ENCODE measurements at places on chromosomes 6 and 20.
A peak's percentile ranks its signal among the peaks of the same experiment; 100 is the strongest.

DNA sequence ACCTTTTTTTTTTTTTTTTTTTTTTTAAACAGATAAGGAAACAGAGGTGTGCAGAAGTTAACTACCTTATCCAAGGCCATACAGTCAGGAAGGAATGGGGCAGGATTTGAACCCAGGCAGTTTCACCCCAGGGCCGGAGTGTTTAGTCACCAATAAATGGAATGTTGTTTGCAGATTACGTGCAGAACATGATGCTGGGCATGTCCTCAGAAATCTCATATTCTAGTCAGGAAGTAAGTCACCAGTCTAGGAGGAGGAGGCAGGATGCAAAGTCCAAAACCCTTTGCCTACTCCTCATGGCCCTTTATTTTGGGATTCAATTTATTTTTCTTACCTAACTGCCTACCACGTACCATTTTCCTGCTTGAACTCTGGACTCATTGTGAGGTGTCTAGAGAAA lies 57.1 kb upstream of the LRRC1 start:
- no peaks in the 10 kb centered on the region for H3K36me3 ChIP-seq
- peak overlapping the region; percentile 83 for H3K27ac ChIP-seq
- no peaks in the 10 kb centered on the region for H3K27me3 ChIP-seq
- DNase-seq: no peak
- H3K4me3 ChIP-seq: no peak overlapping the region
- peaks cover 83% of the 10 kb centered on the region for H3K4me1 ChIP-seq

DNA sequence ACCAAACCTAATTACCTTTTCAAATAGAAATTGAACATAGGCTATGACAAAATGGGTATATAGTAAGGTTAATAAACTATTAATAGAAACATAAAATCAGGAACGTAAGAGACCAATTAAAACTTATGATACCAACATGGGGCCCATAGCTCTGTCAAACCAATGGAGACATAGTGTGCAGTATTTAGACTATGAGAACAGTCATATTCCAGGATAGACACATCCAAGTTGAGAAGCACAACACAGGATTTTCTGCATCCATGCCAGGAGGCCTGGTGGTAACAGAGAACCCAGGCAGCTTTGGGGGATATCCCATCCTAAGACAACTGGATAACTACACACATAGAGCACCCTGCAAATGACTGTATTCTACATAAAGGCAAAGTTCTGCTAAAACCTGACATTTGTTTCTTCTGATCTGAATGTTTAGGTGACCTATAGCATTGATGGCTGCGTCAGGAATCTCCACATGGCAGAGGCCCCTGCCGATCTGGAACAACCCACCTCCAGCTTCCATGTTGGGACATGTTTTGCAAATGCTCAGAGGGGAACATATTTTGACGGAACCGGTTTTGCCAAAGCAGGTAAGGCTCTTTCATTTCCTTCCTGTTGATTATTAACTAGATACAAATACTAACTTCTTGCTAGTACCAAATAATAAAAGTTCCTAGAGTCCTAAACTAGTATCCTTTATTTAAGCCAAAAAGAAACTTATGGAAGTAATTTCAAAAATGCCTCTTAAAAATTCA lies 202.7 kb downstream of the ARHGAP18 start:
- H3K27ac ChIP-seq: peak overlapping the region; percentile 21
- peaks cover 18% of the 10 kb centered on the region for H3K4me1 ChIP-seq
- peak; percentile 58 for DNase-seq
- H3K4me3 ChIP-seq: no peak overlapping the region
- no peaks in the 10 kb centered on the region for H3K36me3 ChIP-seq

- H3K4me3 ChIP-seq: no peak overlapping the region
- peaks cover 22% of the 10 kb centered on the region for H3K4me1 ChIP-seq
- no peaks in the 10 kb centered on the region for H3K27me3 ChIP-seq
- peak overlapping the region; percentile 67 for H3K27ac ChIP-seq
- DNase-seq: peak; percentile 24
Measured at GRCh38 chr6:131862476-131862875, 54.7 kb downstream of the ENPP1 start.

GRCh38 chr6:109172101-109172746 lies 76.9 kb downstream of the CEP57L1 start:
- peak; percentile 80 for DNase-seq
- H3K36me3 ChIP-seq: no peaks in the 10 kb centered on the region
- no peak overlapping the region for H3K27ac ChIP-seq
- H3K27me3 ChIP-seq: no peaks in the 10 kb centered on the region
- peaks cover 18% of the 10 kb centered on the region for H3K4me1 ChIP-seq

GRCh38 chr6:52871621-52872020 lies 31.0 kb upstream of the GSTA5 start:
- no peaks in the 10 kb centered on the region for H3K27me3 ChIP-seq
- H3K27ac ChIP-seq: no peak overlapping the region
- 0 out of 2 replicates have a peak, but pooled peaks cover 2% of the 10 kb centered on the region for H3K4me1 ChIP-seq
- no peaks in the 10 kb centered on the region for H3K36me3 ChIP-seq

- DNase-seq: no peak
- H3K27ac ChIP-seq: no peak overlapping the region
- H3K27me3 ChIP-seq: no peaks in the 10 kb centered on the region
Measured at GRCh38 chr6:94071835-94072234, 652.5 kb upstream of the EPHA7 start.

DNA sequence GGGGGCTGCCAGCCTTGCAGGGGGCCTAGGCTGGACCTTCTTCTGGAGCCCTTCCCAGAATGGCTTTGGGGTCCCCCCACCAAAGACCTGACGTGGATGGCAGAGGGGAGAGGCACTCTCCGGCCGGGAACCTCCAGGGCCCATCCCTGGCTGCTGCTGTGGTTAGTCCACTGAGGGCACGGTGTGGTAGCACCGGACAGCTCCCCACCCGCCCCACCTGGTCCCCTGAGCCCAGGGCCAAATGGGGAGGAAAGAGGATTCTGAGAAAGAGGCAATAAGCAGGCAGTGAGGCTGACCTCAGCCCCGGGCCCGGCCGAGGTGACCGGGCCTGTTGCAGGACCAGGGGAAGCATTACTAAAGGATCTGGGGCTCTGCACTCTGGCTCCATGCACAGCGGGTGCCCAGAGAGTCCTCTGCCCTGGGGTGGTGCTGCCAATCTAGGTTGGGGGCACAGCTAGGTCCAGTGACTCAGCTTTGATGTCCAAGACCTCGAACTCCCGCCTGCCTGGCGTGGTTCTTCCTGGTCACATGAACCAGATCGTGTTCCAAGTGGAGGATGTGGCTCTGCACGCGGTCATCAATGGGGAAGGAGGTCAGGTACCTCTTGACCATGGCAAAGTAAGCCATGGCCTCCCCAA lies 2.2 kb downstream of the CENPB start:
- H3K27ac ChIP-seq: no peak overlapping the region
- H3K4me1 ChIP-seq: peaks cover 29% of the 10 kb centered on the region
- no peak for DNase-seq
- no peaks in the 10 kb centered on the region for H3K36me3 ChIP-seq
- no peaks in the 10 kb centered on the region for H3K27me3 ChIP-seq

GRCh38 chr6:20678831-20679352 lies 144.6 kb downstream of the CDKAL1 start:
- H3K27ac ChIP-seq: no peak overlapping the region
- no peaks in the 10 kb centered on the region for H3K27me3 ChIP-seq
- H3K36me3 ChIP-seq: no peaks in the 10 kb centered on the region
- no peak overlapping the region for H3K4me3 ChIP-seq
- H3K4me1 ChIP-seq: no peaks in the 10 kb centered on the region
- no peak for DNase-seq

DNA sequence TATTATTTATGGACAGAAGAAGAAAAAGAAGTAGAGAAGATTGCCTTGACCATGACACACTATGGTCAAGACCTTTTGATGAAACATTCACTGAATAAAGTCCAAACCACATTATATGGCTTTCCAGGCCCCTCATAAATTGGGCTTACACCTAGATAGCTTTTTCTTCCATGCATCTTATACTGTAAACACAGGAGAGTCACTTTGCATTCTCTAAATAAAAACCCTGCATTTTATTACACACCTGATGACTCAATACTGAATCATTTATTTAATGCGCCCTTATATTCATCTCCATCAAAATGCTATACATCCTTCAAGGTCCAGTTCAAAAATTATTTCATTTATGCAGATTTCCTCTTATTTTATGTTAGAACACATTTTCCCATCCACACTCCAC lies 78.0 kb downstream of the COL21A1 start:
- no peaks in the 10 kb centered on the region for H3K36me3 ChIP-seq
- H3K4me3 ChIP-seq: no peak overlapping the region
- DNase-seq: no peak
- no peak overlapping the region for H3K27ac ChIP-seq

- DNase-seq: no peak
- H3K4me3 ChIP-seq: no peak overlapping the region
- H3K4me1 ChIP-seq: no peaks in the 10 kb centered on the region
- no peaks in the 10 kb centered on the region for H3K36me3 ChIP-seq
Measured at GRCh38 chr6:166766769-166767168, 139.7 kb upstream of the RPS6KA2 start.

- no peak for DNase-seq
- H3K27ac ChIP-seq: no peak overlapping the region
- H3K4me1 ChIP-seq: peaks cover 7% of the 10 kb centered on the region
Measured at GRCh38 chr20:23298926-23299672, 51.5 kb upstream of the NXT1 start.

DNA sequence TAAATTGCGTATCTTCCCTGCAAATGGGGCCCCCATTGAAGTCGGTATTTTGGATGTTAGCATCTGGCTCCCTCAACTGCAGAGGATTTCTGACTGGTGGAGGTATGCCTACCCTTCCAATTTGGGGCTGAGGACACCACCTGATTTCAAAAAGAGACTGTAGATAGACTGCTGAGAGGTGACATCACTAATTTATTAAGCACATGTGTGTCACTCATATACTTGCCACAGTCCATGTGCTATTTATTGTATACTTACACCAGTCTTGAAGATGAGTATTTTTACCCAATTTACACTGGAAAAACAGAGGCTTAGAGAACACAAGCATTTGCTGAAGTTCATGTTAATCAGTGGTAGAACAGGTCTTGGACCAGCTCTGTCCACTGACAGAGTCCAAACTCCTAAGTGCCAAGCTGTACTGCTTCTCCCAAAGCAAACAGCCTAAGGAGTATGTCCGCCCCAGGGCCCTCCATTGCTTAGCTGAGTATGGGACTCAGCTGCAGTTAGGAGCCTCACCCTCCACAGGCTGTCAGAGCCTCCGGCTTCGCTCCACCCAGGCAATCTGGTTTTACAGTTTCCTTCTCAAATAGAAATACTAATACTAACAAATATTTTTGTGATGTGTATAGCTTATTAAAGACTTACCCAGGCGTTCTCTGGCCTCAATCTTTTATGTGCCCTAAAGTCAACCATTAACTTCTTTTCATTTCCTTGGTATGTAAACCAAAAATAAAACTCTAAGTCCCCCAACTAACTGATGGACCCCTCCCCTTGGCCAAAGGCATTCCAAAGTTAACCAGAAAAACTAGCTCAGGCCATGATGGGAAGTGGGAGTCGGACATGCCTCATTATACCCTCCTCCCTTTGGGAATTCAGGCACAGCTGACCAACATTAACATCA lies 17.5 kb downstream of the RIN2 start:
- no peaks in the 10 kb centered on the region for H3K27me3 ChIP-seq
- H3K4me1 ChIP-seq: peaks cover 49% of the 10 kb centered on the region

DNA sequence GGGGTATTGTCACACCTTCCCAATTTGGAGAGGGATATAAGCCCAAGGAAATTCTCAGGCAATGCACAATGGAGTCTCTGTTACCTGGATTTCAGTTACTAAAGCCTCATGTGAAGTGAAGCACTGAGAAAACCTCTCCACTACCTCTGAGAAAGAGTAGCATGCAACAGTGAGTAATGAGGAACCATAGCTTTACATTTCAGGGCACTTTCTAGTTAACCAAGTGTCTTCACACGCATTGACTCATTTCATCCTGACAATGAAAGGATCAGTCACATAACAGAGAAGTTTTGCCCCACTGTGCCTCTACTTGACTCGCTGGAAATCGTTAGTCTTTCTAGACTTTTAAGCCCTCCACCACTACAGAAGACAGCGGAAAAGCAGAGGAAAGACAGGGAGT lies 86.2 kb upstream of the ARID1B start:
- H3K27ac ChIP-seq: no peak overlapping the region
- no peaks in the 10 kb centered on the region for H3K4me1 ChIP-seq
- H3K27me3 ChIP-seq: no peaks in the 10 kb centered on the region
- no peak for DNase-seq
- H3K4me3 ChIP-seq: no peak overlapping the region

DNA sequence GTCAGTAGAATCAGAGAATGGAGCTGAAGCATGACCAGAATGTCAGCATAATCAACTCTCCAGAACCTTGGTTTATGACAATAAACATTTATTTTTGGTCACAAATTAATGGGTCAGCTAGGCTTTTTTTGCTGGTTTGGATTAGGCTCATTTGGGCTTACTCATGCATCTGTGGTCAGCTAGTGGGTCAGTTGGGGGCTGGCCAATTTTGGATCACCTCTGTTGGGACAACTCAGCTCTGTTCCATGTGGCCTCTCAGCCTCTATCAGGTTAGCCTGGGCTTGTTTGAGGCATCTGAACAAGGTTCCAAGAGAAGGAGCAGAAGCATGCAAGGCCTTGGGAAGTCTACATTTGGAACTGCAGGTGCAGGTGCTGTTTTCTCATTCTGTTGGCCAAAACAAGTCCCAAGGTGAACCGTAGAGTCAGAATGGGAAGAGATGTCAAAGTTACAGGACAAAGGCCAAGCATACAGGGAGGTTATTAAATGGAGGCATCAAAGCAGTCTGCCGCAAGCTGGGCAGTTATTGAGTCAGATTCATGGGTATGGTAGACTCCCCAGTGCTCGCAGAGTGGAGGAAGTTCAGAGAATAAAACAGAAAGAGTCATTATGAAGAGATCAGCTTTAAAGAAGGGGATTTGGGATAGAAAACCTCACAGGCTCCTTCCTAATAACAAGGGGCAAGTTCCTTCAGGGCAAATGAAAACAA lies 173.0 kb downstream of the PLCB4 start:
- no peaks in the 10 kb centered on the region for H3K36me3 ChIP-seq
- no peak for DNase-seq
- no peaks in the 10 kb centered on the region for H3K27me3 ChIP-seq
- H3K4me3 ChIP-seq: no peak overlapping the region
- H3K27ac ChIP-seq: no peak overlapping the region

- no peak for DNase-seq
- no peak overlapping the region for H3K4me3 ChIP-seq
- no peaks in the 10 kb centered on the region for H3K36me3 ChIP-seq
- H3K27me3 ChIP-seq: no peaks in the 10 kb centered on the region
- H3K27ac ChIP-seq: no peak overlapping the region
Measured at GRCh38 chr6:169917153-169917552, 165.7 kb downstream of the ERMARD start.

GRCh38 chr20:25065625-25066338 lies 7.8 kb upstream of the ACSS1 start:
- DNase-seq: peak; percentile 77
- no peaks in the 10 kb centered on the region for H3K27me3 ChIP-seq
- H3K4me3 ChIP-seq: no peak overlapping the region
- H3K36me3 ChIP-seq: no peaks in the 10 kb centered on the region

- DNase-seq: no peak
- no peak overlapping the region for H3K27ac ChIP-seq
- no peaks in the 10 kb centered on the region for H3K4me1 ChIP-seq
- no peak overlapping the region for H3K4me3 ChIP-seq
Measured at GRCh38 chr6:158552796-158553138, 7.1 kb upstream of the TMEM181 start.

All from Caco-2 (cell line).